A549 (cell line): ENCODE measurements at places on chromosomes 1 and 21.

GRCh38 chr21:35905096-35905962 lies 155.0 kb downstream of the SETD4 start:
- DNase-seq = no peak

DNA sequence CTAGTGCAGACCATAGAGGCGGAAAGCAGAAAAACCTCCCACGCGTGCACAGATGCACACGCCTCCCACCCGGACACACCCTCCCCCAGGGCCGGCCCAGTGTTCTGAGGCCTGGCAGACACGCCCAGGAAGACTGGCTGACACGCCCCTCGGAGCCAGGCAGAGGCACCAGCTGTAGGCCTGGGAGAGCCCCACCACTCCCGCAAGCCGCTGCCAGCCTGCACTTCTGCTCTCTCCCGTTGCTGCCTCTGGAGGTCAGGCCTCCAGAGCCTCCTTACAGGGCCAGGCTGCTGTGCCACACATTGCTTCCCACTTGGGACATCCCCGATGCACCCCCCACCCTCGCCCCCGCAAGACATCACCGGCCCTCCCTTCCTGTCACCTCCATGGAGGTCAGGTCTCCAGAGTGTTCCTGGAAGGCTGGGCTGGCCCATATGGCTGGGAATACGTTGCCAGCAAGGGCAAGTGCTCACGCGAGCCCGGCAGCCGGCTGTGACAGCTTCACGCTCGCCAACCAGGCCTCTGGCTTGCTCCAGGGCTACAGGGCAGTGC lies 40.4 kb downstream of the CASZ1 start:
- DNase-seq = no peak

- no peak for DNase-seq
Measured at GRCh38 chr1:78069784-78070183, 24.0 kb downstream of the GIPC2 start.

DNA sequence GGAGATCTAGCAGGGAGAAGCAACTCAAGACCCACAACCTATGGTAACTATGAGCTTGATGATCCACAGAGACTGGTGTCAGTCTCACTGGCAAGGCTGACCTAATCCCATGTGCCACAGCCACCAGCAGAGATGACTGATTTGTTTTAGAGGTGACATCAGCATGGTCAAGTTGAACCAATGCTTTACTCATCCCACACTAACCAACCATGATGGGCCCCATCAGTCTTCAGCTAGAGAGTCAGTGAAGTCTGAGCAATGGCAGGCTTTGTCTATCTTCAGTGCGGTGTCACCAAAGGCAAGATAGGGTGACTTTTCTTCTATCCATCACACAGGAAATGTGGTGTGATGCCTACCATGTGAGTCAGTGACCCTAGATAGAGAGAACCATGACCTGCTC lies 1470.7 kb downstream of the NCAM2 start:
- no peak for DNase-seq

DNA sequence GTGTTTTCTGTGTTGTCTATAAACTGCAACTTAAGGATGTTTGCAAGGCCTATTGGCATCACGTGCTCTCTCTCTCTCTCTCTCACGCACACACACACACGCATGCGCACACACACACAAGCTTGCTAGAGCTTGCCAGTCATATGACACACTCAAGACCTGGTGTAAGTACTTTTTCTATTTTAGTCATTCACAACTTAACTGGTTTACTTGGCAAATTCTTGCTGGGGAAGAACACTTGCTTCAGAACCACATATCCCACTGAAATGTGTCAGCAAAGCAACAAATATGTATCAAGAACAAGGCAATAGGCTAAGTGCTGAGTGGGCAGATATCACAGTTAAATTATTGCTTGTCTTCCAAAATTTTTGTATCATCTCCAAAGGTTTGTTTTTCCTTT lies 107.8 kb downstream of the DISC1 start:
- DNase-seq = no peak

- peak; percentile 34 for DNase-seq
Measured at GRCh38 chr1:221089273-221089672, 210.0 kb downstream of the HLX start.

DNA sequence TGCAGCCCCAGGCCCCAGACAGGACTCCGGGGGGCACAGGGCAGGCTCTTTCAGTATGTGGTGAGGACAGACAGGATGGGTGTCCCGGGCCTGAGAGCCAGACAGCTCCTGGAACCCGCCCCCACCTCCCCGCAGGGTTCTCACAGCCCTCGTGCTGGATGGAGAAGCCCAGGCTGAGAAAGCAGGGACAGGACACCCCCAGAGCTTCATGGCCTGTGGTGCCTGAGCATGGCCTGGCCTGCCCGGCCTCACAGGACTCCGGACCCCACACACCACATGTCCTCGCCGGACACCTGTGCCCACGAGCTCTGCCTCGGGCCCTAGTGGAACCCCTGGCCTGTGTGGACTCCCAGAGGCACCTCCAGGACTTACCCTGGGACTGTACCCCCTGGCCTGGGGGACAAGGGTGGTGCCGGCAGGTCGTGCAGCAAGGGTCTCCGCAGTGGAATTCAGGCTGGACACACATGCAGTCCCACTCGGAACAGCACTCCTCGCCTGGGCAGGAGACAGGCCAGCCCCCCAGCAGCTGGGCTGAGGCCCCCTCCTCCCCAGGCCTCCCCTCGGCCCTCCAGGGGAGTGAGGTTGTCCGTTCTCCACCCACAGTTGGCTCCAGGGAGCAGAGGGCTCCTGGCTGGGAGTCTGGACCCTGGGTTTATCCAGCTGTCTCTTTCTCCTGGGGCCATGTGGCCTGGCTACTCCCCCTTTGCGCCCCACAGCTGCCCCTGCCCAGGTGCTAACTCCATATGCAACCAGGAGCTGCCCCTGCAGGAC lies 1.2 kb downstream of the TNFRSF18 start:
- no peak for DNase-seq

DNA sequence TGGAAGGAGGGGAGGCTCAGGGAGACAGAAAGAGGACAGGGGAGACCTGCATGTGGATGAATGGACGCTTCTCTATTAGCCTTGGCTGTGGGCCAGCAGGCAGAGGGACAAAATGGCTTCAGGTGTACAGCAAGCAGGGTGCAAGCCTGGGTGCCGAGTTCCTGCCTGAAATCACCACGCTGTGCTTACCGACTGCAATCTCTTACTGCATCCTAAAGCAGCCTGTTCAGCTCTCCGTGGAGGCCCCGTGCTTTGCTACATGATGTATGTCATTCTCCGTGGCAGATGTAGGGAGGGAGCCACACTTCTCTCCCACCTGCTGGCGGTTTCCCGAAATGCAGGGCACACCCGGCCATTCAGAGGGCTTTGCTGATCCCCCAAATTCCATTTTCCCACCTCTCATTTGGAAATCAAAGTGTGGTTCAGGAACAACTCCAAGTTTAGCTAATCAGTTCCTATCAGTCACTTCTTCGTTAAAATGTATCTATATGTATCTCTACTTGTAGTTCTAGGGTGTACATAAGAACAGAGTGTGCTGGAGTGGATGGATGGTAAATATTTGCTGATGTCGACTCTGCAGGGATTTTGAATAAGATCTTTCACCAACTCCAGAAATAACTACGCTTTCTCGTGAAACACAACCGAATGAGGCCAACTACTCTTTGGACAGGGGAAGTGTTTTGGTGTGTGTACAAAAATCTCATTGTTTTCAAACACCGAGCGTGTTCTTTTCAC lies 122.3 kb upstream of the BACE2 start:
- no peak for DNase-seq

DNA sequence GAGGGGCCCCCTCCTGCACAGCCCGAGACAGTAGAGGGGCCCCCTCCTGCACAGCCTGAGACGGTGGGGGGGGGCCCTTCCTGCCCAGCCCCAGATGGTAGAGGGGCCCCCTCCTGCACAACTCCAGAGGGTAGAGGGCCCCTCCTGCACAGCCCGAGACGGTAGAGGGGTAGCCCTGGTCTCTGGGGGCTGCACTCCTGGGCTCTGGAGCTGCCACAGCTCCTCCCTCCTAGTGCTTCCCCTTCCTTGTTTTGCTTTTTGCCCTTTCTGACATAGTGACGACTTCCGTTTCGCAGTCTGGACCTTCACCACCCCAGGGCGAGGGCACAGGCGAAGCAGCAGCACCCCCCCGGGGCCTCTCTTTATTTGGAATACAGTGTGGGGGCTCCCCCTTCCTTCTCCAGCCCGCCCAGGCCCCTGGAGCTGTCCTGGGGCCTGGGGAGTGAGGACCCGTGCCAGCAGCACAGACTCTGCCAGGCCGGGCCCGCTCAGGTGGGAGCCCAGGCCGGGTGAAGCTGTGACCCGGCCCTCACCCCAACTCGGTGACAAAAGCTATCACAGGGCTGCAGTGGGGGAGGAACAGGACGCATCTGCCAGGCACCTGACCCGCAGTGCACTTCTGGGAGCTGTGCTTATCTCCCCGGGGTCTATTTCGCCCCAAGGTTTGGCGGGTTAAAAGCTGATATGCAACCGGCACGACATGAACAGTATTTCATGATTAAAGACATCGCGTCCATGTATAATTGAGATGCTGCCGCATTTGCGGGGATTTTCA lies 1.1 kb upstream of the PRXL2B start:
- DNase-seq = peak; percentile 27

DNA sequence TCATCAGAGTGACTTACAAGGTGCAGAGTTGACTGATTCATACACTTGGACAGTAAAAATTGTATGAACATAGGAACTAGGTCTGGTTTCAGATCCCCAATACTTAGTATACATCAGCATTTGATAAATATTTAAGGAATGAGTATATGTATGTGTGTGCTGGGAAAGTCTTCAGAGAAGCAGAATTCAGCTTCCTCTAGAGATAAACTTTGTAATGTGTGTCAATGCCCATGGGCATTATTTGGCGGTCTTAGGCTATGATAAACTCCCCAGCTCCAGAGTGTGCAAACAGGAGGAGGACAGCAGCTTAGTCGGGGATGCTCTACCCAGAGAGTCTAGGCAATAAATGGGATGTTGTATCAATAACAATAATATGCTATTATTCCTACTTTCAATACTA lies 2.9 kb upstream of the CAMK1G start:
- no peak for DNase-seq

- DNase-seq = no peak
Measured at GRCh38 chr1:35886577-35887431, 3.8 kb downstream of the AGO1 start.

GRCh38 chr1:14082331-14082730 lies 382.3 kb downstream of the PRDM2 start:
- no peak for DNase-seq

DNA sequence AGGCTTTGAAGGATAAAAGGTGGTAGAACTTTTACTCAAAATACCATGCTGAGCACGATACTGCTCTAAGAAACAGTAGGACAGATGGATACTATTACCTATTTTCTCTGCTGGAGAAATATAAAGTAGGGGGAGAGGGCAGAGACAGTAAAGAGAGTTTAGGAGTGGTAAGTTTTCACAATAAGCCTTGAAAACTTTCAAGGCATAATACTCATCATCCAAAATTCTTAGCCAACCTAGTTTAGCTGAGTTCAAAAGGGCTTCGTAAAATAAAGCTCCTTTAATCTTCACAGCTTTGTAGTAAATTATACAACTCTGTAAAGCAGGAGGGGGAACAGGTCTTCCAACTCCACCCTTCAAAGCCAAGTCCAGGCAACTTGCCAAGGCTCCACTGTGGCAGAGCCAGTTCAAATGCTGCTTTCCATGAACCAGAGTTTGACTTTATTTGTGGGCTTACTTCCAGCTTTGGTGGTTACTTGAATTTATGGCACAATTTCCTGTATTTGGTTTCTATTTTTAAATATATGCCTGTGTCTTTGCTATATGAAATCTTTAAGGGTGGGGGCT lies 15.5 kb downstream of the TEX38 start:
- DNase-seq = no peak

DNA sequence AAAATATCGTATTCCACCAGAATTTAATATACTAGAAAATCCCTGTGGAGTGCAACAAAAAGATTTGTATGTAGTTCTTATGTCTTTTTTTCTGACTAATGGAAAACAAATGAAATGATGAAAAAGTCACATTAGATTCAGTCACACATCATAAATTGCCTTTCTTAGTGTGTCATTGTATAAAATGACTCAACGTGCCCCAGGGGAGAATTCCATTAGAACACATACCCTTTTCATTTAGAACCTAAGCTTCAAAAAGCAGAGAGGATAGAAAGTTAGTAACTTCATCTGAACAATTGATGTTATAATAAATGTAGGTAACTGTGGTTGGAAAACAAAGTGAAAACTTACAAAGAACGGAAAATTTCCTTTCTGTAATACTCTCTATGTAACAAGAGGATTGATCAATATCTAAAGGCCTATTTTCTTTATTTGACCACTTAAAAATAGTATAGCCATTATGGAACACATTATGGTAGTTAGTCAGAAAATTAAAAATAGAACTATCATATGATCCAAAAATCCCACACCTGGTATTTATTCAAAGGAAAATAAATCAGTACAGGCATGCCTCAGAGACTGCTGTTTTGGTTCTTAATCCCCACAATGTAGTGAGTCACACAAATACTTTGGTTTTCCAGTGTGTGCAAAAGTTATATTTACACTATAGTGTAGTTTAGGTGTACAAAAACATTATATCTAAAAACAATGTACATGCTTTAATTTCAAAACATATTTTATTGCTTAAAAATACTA lies 1016.1 kb downstream of the KCNT2 start:
- no peak for DNase-seq

DNA sequence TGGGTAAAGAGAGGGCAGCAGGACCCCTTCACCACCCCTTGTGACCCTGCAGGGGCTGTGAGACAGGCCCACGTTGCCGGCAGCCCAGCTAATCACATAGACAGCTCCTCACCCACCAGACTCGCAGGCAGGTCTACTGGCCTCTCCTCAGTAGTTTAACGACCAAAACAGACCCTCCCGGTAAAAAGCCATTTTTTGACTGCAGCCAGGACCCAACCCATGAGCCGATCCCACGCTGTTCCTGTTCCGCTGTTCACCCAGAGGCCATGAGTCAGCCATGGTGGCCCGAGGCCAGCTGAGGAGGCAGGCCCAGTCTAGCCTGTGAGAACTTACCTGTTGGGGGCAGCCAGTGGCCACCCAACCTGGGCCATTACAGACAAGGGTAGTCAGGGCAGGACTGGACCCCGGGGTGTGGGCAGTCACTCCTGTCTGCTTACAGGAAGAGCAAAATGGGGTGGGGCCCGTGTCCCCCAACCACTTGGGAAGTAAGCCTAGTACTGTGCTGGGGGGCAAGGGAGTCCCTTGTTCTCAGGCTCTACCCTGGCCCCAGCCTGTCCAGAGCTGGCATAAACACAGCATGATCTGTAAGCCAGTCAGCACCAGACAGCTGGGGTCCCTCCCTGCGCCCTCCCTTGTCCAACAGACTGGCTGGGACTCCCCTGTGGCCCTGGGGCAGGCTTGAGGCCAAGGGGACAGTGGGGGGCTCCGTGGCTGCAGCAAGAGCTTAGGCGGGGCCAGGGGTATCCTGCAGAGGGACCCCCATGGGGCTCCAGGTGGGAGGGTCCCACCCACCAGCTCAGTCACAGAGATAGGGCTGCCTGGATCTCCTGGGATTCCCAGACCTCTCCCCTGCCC lies 61.9 kb downstream of the WNT9A start:
- peak; percentile 60 for DNase-seq

- no peak for DNase-seq
Measured at GRCh38 chr1:53606651-53607051, 132.3 kb downstream of the GLIS1 start.

DNA sequence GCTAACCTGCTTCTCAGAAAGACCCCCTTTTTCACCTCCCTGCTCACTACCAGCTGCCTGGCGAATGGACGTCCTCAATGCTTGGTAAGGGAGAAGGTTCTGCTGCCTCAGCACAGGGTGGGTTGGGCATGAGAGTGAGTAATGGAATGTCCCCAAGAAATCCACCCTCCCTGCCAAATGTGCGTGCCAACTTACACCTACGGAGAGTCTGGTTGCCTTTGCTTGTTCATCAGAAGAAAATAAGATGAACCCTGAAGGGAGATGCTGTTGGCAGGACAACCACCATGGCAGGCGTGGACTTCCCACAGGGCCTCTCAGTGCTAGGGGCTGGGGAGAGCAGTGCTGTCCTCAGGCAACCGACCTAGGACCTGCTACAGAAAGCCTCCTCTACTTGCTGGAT lies 106.0 kb downstream of the XCL2 start:
- no peak for DNase-seq
